NCI-H1048 (cell line): ENCODE measurements at places on chromosomes 4 and X.

- DNase-seq, result no peak
Measured at GRCh38 chr4:36325499-36325898, 44.1 kb downstream of the DTHD1 start.

DNA sequence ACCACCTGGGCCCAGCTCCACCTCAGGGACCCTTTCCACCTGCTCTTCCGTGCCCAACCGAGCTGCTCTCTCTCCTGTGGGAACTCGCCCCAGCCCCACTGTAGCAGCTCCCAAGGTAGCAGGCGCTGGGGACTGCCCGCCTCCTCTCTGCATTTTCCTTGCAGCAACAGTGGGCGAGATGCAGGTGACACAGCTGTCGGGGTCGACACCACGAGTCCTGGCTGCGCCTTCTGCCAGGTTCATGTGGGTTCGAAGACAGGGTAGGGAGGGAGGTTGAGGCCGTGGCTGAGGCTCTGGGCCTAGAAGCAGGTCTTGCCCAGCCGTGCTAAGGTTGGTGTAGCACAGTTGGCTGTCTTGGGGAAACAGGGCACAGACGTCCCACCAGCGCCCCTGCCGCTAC lies 245.2 kb upstream of the FSTL5 start:
- DNase-seq, result no peak

GRCh38 chrX:133437356-133437755 lies 22.1 kb upstream of the GPC4 start:
- DNase-seq, result no peak

DNA sequence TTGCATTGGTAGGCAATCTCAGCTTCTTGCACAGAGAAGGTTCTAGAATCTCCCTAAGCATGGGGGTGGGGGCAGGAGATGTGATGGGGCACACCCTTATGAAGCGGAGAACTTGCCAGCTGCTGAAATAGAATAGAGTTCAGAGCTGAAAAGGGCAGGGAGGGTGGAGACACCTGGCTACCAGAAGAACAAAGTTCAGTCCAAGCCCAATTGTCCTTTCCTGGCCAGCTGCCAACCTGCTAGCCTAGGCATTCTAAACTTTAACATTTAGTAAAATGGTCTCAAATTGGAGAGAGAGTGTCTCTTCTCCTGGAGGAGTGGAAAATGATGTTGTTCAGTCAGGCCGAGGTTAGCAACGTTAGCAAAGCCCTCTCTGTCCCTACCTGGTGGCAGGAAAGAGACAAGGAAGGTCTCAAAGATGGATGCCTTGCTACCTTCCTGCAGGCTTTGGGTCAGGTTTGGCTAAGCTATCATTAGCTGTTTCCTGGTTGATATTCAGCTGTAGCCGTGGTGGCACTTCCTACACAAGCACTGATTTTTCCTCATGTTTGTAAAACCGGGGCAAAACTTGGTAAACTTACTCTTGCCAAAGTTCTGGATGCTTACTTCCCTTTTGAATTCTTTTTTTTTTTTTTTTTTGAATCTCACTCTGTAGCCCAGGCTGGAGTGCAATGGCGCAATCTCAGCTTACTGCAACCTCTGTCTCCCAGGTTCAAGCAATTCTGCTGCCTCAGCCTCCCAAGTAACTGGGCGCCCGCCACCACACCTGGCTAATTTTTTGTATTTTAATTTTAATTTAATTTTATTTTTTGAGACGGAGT lies 34.7 kb upstream of the NYX start:
- no peak for DNase-seq

GRCh38 chr4:39976945-39977488 lies 694 bp downstream of the PDS5A start:
- no peak for DNase-seq

- DNase-seq, result no peak
Measured at GRCh38 chrX:19705196-19705769, 182.1 kb downstream of the SH3KBP1 start.

- DNase-seq, result no peak
Measured at GRCh38 chrX:52544147-52544840, 27.4 kb upstream of the XAGE1B start.

DNA sequence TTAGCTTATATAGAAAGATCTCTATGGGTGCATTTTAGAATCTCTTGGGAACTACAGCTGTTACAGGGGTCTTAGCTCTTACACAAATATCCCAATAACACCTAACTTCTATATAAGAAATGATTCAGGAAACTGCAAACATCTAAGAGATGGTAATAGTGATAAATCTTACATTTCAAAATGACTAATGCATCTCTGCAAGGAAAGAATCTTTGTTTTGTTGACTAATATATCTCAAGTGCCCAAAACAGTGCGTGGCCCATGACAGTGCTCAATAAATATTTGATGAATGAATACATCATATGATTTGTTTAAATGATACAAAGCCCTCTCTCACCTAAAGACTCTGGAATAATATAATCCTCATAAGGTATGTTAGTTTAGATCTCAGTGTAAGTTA lies 47.5 kb downstream of the CENPE start:
- DNase-seq, result no peak

GRCh38 chrX:78643096-78643495 lies 16.0 kb downstream of the RTL3 start:
- no peak for DNase-seq

- DNase-seq, result no peak
Measured at GRCh38 chr4:26984896-26985295, 124.3 kb downstream of the STIM2 start.

GRCh38 chrX:19543951-19544381 lies 28.7 kb upstream of the MAP3K15 start:
- DNase-seq, result no peak

DNA sequence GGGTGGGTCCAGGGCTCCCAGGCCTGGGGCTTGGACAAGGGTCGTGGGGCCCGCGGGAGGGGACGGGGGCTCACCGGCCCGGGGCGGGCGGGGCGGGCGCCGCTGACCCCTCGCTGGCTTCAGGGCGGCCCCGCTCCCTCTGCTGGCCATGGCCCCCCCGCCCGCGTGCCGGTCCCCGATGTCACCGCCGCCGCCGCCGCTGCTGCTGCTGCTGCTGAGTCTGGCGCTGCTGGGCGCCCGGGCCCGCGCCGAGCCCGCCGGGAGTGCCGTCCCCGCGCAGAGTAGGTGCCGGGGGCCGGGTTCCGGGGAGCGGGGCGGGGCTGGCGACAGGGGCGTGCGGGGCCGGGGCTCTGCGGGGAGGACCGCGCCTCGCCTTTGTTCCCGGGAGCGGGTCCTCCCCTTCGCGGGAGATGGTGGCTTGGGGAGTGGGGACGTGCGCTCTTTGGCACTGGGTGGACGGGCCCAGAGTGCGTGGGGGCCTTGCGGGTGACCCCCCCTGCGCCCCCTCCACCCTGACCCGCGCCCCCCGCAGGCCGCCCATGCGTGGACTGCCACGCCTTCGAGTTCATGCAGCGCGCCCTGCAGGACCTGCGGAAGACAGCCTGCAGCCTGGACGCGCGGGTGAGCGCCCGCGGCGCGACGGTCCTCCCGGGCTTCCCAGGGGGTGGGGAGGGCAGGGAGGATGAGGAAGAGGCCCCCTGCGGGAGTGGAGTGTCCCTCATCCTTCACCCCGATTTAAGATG lies 16.8 kb upstream of the NAT8L start:
- no peak for DNase-seq

- DNase-seq, result no peak
Measured at GRCh38 chr4:13159041-13159620, 325.0 kb downstream of the RAB28 start.

- no peak for DNase-seq
Measured at GRCh38 chr4:9832640-9833039, 51.2 kb downstream of the DRD5 start.

DNA sequence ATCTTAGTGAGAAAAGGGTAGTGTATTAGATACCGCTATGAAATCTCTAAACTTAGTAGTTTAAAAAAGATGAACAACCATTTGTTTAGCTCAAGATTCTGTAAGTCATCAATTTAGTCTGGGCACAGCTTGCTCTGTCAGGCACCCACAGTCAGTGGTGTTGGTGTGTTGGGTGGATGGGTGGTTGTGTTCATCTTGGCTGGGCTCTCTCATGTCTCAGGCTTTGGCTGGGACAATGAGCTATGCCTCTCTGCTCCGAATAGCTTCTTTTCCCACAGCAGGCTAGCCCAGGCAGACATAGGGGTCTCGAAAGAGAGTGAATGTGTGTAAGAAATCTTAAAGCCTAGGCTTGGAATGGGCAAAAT lies 127.0 kb upstream of the GATB start:
- DNase-seq, result no peak

DNA sequence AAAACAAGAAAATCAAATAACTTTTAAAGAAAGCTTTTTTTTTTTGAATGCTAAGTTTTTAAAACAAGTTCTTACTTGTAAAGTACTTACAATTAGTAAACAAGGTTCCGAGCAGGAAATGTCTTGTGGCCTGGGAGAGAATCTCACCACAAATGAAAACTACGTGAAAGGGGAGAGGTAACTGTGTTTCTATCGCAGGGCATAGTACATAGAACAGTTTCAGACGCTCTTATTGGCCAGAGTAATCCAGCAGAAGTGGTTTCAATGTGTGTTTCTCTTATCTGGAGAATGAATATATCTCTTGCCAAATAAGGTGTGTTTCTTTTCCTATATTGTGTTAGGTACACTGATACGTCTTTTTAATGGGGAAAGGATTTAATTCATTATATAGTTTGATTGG lies at the start of gene PLAC8:
PLAC8 (minus strand) TSS at position 154 of the 400 bp plus-strand sequence. CDS start 6,808 bp downstream, outside the sequence.
- DNase-seq, result no peak

DNA sequence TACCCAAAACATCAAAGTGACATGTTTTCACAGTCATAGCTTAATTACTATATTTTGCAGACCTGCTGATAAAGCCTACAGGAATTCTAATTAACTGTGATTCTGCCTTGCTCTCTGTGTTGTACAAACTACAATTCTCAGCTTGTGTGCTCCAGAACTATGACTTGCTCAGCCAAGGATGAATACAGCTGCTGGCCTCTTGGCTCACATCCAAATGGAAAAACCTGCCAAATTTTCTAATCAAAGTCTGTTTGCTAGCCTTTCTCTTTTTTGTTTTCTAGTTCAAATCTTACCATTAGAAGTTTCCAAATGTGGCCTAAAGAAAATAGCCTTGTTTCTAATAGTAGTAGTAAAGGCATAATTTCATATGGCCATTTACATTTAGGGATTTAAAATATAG lies 1176.8 kb downstream of the FAM133A start:
- no peak for DNase-seq

- DNase-seq, result no peak
Measured at GRCh38 chr4:8708401-8709021, 115.9 kb downstream of the CPZ start.

GRCh38 chr4:104915864-104916263 lies 230.8 kb upstream of the TET2 start:
- no peak for DNase-seq

DNA sequence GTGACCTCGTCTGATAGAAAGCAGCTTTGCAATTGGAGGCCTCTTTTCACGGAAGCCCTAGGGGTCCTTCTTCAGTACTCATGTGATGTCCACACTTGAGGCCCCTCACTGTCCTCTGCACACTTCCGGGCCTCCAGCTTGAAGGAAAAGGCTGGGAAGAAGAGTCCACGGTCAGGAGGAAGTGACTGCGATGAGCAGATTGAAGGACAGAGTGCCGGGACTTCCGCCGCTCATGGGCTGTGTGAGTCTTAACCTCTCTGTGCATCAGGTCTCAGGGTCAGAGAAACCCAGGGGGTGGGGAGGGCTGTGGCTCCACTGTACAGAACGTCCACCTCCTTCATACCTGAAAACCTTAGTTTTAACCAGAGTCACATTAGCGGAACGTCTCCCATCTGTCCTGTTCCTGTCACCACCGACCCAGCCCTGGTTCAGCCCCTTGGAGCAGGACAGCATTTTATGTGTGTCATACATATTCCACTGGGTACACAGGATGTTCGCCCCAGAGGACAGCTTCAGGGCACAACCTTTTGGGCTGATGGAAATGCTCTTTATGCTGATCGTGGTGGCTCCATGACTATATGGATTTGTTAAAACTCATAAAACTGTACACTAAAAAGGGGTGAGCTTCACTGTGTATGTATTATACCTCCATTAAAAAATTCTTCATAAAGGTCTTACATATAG lies 51.0 kb upstream of the SORCS2 start:
- no peak for DNase-seq

- DNase-seq, result no peak
Measured at GRCh38 chr4:40870150-40870549, 120.4 kb downstream of the NSUN7 start.

- DNase-seq, result no peak
Measured at GRCh38 chr4:12729384-12729783, 754.8 kb downstream of the RAB28 start.

DNA sequence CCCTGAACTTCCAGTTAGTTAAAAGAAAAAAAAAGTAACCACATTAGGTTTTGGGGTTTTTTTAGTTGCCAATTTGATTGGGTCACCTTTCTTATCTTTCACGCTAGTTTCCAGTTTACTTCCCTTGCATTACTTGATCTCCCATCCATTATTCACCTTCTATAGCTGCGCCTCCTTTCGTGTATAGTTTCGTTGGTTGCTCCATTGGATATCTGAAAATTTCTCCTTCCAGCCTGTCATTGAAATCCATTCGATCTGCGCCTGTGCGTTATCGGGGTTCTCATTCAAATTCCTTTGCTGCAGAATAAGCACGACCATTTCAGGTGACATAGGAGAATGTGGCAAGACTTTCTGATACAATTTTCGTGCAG lies 764 bp downstream of the TRAPPC11 start:
- no peak for DNase-seq

- DNase-seq, result no peak
Measured at GRCh38 chrX:1720836-1721235, 106.0 kb downstream of the ASMT start.

- no peak for DNase-seq
Measured at GRCh38 chr4:54165011-54165410, 64.1 kb upstream of the PDGFRA start.

- no peak for DNase-seq
Measured at GRCh38 chr4:161525121-161525520, 638.7 kb downstream of the FSTL5 start.

- DNase-seq, result peak; percentile 30
Measured at GRCh38 chr4:123397144-123398065, 810 bp downstream of the SPRY1 start.

GRCh38 chr4:54558889-54559677 lies 98.7 kb upstream of the KIT start:
- DNase-seq, result no peak

- DNase-seq, result no peak
Measured at GRCh38 chr4:99090481-99091215, 2.1 kb upstream of the ADH5 start.

GRCh38 chrX:112784692-112785091 lies 55.9 kb downstream of the AMOT start:
- no peak for DNase-seq

GRCh38 chr4:8188085-8188484 lies 11.0 kb upstream of the SH3TC1 start:
- DNase-seq, result no peak

DNA sequence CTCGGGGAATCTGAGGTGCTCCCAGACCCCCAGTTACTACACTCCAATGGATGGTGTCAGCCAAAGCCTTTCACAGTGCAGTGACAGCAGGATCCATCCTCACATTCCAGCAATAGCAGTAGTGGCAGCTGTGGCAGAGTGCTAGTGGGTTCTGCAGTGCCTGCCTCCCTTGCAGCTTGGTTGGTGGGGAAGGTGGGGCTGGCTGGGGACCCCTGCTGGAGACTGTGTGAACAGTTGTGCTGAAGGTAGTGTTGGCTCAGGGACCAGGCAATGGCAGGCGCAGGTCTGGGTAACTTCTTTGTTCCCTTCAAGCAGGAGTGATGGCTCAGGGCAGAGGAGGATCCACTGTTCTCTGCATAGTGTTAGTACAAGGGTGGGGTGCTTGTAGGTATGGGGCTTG lies 343.7 kb upstream of the TRAM1L1 start:
- no peak for DNase-seq
